ENCODE measurements at places on chromosomes 1 and 21.
A peak's percentile ranks its signal among the peaks of the same experiment; 100 is the strongest.

- no peaks in the 10 kb centered on the region for H3K27me3 ChIP-seq
- H3K36me3 ChIP-seq = no peaks in the 10 kb centered on the region
- no peak for DNase-seq
- H3K4me3 ChIP-seq = no peak overlapping the region
- no peaks in the 10 kb centered on the region for H3K4me1 ChIP-seq
- H3K27ac ChIP-seq = no peak overlapping the region
Measured at GRCh38 chr21:32102426-32102825, 176.4 kb downstream of the MIS18A start.

DNA sequence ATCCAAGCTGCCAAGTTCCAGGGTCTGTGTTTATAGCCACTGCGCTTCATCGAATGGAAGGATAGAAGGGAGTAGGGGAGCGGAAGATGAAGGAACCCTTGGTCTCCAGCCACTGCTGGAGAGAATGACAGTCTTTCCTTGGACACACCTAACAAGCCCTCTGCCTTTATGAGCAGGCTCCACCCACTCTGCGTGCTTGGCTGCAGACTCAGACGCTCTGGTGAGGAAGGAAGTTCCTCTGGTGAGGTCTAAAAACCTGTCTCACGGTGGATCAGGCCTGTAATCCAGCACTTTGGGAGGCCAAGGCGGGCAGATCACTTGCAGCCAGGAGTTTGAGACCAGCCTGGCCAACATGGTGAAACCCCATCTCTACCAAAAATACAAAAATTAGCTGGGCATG is 55.4 kb downstream of the MATN1 start:
- H3K4me3 ChIP-seq = no peak overlapping the region
- DNase-seq = no peak
- no peak overlapping the region for H3K27ac ChIP-seq
- H3K27me3 ChIP-seq = no peaks in the 10 kb centered on the region

- no peak overlapping the region for H3K4me3 ChIP-seq
- no peak overlapping the region for H3K27ac ChIP-seq
- H3K27me3 ChIP-seq = no peaks in the 10 kb centered on the region
- no peaks in the 10 kb centered on the region for H3K36me3 ChIP-seq
Measured at GRCh38 chr1:176989754-176990153, 174.8 kb downstream of the ASTN1 start.

DNA sequence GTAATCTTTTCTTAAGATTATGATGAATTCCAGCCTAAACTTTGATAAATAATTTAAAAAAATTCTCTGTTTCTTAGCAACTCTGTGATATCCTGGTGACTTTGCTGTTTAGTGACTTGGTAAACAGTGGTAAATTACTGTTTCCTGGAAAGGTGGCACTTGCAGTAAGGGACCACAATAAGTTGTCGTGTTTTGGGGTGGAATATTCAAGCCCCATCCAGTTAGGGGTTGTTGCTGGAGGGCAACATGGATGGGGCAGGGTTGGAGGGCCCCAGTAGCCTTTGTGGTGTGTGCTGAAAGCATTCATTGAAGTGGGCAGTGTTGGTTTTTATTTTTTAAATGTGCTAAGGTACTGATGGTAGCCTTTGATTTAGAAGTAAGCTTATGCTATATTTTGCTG is 30.3 kb downstream of the PRDM2 start:
- peak overlapping the region; percentile 76 for H3K27ac ChIP-seq
- no peak overlapping the region for H3K4me3 ChIP-seq
- H3K27me3 ChIP-seq = no peaks in the 10 kb centered on the region
- H3K36me3 ChIP-seq = no peaks in the 10 kb centered on the region
- no peak for DNase-seq

DNA sequence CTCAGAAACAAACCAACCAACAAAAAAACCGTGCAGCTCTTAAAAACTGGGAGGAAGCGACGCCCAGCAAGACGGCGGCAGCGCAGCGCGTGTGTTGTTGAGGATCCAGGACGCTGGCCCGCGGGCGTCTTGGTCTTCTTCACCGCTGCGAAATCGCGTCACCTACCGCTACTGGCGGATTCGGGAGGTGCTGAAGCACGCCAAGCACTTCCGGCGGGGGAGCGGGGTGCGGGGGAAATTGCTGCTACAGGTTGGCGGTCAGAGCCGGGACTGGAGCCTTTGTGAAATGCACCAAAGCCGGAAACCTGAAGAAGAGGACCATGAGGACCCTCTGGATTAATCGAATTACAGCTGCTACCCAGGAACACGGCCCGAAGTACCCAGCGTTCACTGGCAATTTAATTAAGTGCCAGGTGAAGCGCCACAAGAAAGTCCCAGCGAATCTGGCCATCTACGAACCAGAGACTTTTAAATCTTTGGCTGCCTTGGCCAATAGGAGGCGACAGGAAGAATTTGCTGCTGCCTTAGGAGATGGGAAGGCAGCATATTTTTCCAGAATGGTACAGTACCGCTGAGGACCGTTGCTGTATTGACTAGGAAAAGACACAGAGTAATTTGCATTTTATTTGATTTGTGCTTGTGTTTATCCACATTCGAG is 11.9 kb upstream of the RIPPLY3 start:
- no peaks in the 10 kb centered on the region for H3K4me1 ChIP-seq
- peak; percentile 25 for DNase-seq
- H3K36me3 ChIP-seq = no peaks in the 10 kb centered on the region
- peak overlapping the region; percentile 32 for H3K4me3 ChIP-seq
- no peak overlapping the region for H3K27ac ChIP-seq
- no peaks in the 10 kb centered on the region for H3K27me3 ChIP-seq

- H3K27me3 ChIP-seq = no peaks in the 10 kb centered on the region
- H3K27ac ChIP-seq = no peak overlapping the region
Measured at GRCh38 chr1:84780000-84780716, 89.9 kb upstream of the SSX2IP start.

DNA sequence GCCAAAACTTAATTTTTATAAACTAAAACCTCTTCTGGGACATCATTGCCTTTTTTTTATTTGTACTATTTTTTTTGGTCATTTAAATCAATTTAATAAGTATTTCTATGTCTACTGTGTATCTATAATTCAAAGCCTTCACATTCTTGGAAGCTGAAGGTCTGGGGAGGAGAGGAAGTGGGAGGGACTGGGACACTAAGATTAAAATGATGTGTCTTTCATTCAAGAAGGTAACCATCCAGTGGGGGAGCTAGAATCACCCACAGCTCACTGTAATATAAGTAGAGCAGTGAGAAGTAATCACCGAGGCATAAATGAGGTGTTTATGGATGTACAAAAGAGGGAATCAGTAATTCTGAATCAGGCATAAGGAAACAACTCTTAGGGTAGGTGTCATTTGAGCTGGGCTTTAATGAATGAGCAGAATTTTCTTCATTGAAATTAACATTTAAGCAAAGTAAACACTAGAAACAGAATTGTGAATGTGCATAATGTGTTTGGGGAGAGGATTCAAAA is 52.8 kb downstream of the PTGER3 start:
- H3K4me1 ChIP-seq = no peaks in the 10 kb centered on the region
- H3K27me3 ChIP-seq = no peaks in the 10 kb centered on the region
- no peak overlapping the region for H3K4me3 ChIP-seq
- H3K27ac ChIP-seq = no peak overlapping the region
- DNase-seq = no peak
- no peaks in the 10 kb centered on the region for H3K36me3 ChIP-seq

GRCh38 chr21:44568667-44569556 is 4.6 kb upstream of the KRTAP10-4 start:
- H3K27ac ChIP-seq = no peak overlapping the region
- no peak for DNase-seq
- no peak overlapping the region for H3K4me3 ChIP-seq

GRCh38 chr1:44068442-44068921 is 37.2 kb upstream of the SLC6A9 start:
- peaks cover 18% of the 10 kb centered on the region for H3K4me1 ChIP-seq
- peak; percentile 47 for DNase-seq
- H3K27me3 ChIP-seq = no peaks in the 10 kb centered on the region
- no peak overlapping the region for H3K4me3 ChIP-seq
- no peaks in the 10 kb centered on the region for H3K36me3 ChIP-seq

- no peak overlapping the region for H3K27ac ChIP-seq
- no peak overlapping the region for H3K4me3 ChIP-seq
- no peaks in the 10 kb centered on the region for H3K27me3 ChIP-seq
- no peaks in the 10 kb centered on the region for H3K36me3 ChIP-seq
Measured at GRCh38 chr1:185474440-185475149, 157.6 kb upstream of the IVNS1ABP start.

DNA sequence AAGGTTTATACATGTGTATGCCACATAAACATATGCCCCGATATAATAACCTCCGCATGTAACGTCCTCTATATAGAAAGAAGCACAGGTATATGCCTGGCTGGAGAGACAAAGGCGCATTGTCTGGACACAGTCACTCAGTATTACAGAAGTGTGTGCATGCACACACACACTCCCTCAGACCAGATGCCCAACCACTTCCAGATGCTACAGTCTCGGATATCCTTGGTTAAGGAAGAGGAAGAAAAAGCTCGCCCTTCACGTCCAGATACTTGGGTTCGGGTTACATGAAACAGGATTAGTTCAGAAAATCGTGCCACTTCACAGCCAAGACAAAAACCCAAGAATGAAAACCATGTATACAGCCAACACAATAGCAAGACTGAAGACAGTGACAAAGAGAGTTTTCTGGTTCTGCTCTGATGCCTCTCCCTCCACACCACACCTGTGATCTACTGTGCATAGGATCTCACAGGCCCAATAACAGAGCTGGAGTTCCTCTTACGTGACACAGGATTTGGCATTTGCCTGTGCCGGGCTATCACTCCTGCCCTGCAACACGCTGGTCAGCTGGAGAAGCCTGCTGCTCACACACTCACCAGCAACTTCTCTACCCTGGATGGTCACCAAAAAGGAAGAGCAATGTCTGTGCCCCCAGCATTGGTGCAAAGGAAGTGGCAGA is 75.0 kb downstream of the SSBP3 start:
- H3K27ac ChIP-seq = no peak overlapping the region
- H3K27me3 ChIP-seq = no peaks in the 10 kb centered on the region
- no peak overlapping the region for H3K4me3 ChIP-seq
- peaks cover 92% of the 10 kb centered on the region for H3K4me1 ChIP-seq
- no peak for DNase-seq

- no peak overlapping the region for H3K4me3 ChIP-seq
- no peaks in the 10 kb centered on the region for H3K27me3 ChIP-seq
- H3K4me1 ChIP-seq = peaks cover 8% of the 10 kb centered on the region
- DNase-seq = no peak
- no peaks in the 10 kb centered on the region for H3K36me3 ChIP-seq
- H3K27ac ChIP-seq = no peak overlapping the region
Measured at GRCh38 chr1:226496453-226497015, 52.0 kb upstream of the STUM start.

DNA sequence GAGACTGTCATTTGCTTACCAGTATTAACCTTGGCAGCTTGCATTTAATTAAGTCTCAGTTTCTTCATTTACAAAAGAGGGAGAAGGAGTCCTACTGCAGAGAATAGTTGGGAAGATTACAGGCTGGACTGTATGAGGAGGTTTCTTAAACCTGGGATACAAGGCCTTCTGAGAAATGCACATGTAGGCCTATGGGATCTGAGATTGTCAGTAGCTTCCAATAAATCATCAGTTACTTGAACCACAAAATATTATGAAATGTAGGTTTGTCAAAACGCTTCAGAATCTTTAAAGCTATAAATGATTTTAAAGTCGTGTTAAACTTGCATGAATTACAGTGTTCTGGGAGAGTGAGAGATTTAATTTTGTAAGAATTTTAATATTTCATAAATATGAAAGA is 69.6 kb downstream of the NRIP1 start:
- H3K27me3 ChIP-seq = no peaks in the 10 kb centered on the region
- no peak overlapping the region for H3K4me3 ChIP-seq
- no peak overlapping the region for H3K27ac ChIP-seq
- H3K4me1 ChIP-seq = no peaks in the 10 kb centered on the region

- no peak within 1 kb of the TSS for H3K27ac ChIP-seq
- no peaks in the 10 kb centered on the region for H3K27me3 ChIP-seq
- H3K4me1 ChIP-seq = no peaks in the 10 kb centered on the region
- H3K36me3 ChIP-seq = no peaks in the 10 kb centered on the region
- H3K4me3 ChIP-seq = no peak within 1 kb of the TSS
- no peak for DNase-seq
Measured at GRCh38 chr1:157099633-157100009, at the start of gene ETV3L. Gene ETV3L (minus strand): TSS chr1:157099808. CDS start chr1:157099523, 285 bp downstream.

- H3K36me3 ChIP-seq = no peaks in the 10 kb centered on the region
- no peak overlapping the region for H3K27ac ChIP-seq
- H3K4me1 ChIP-seq = peaks cover 29% of the 10 kb centered on the region
- H3K4me3 ChIP-seq = no peak overlapping the region
Measured at GRCh38 chr1:109657970-109658369, 2.1 kb downstream of the GSTM4 start.

- H3K4me1 ChIP-seq = peaks cover 10% of the 10 kb centered on the region
- peak; percentile 66 for DNase-seq
- H3K36me3 ChIP-seq = no peaks in the 10 kb centered on the region
- no peak within 1 kb of the TSS for H3K27ac ChIP-seq
- no peaks in the 10 kb centered on the region for H3K27me3 ChIP-seq
- peak within 1 kb of the TSS; percentile 34 for H3K4me3 ChIP-seq
Measured at GRCh38 chr1:46489638-46490405, at the start of gene DMBX1. Gene DMBX1 (plus strand): TSS chr1:46489836. CDS start chr1:46507011, 17,175 bp downstream.

DNA sequence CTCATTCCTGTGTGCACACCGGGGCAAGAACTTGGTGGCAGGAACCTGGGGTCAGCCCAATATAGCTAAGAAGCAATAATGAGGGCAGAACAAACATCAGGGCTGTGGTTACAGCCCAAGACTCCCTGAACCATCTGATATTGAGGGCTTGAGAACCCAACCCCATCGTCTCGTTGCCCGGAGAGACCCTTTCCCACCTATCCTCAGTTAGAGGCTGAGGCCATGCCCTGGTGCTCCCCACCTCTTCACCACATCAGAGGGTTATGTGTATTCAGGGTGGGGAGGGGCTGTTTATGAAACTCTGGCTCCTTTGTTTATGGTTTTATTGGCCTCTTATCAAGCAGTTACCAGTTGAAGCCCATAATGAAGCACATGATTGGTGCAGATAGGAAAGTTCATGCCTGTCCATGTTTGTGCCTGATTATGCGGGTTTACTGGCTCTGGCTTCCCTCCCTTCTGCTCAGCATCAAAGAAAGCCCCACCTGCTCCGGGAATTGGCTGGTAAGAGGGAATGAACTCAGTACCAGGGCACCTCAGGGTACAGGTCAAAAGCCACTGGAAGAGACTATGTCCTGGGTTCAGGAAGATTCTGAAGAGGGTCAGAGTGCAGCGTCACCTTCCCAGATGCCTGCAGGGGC is 14.5 kb downstream of the NUAK2 start:
- H3K4me3 ChIP-seq = no peak overlapping the region
- H3K4me1 ChIP-seq = peaks cover 2% of the 10 kb centered on the region
- DNase-seq = no peak
- H3K27ac ChIP-seq = no peak overlapping the region

DNA sequence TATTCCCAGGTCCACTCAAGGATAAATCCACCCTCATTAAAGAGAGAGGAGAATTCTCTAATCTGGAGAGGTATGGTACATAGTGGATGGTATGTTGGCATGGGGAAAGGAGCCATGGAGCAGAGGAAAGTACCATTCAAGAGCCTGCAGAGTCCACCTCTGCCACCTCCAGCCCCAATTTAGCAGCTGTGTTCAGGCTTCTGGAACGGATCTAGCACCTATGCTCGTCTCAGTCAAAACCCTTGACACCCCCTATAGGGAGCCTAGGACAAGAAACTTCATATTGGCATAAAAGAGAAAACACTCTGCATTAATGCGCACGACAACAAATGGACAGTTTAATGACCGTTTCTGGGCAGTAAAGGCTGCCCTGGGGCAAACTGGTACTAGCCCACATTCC is 161.1 kb upstream of the FAM78B start:
- no peaks in the 10 kb centered on the region for H3K36me3 ChIP-seq
- no peak for DNase-seq
- no peak overlapping the region for H3K27ac ChIP-seq
- H3K27me3 ChIP-seq = no peaks in the 10 kb centered on the region
- no peak overlapping the region for H3K4me3 ChIP-seq
- H3K4me1 ChIP-seq = no peaks in the 10 kb centered on the region
